ENCODE measurements at places on chromosomes 12 and 14.

DNA sequence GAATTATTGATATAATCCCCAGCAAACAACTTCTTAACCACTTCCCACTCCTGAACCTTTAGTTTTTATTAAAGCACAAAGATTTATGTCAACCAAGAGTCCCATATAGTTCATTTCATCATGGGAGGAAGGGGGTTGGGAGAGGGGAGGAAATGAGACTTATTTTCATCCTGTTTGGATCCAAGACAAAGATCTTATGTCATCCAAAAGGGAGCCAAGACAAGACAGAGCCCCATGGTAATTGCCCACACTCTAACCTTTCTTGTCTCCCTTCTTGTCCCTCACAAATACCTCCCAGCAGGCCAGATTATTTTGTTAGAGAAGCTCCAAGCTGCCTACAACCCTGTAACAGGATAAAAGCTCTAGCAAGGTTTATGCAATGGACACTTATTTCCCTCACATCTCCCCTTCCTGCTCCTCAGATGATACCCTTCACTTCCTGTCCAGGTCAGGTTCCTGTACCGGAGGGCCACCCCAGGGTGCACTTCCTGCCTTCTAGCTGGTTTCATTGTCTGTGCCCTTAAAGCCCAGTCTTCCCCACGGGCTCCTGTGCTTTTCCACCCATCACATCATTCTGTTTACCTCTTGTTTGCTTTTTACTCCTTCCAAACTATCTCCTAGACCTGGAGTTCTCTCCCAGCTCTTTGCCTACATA lies 123.7 kb upstream of the MDM1 start:
- ATAC-seq: no peak

- ATAC-seq: no peak
Observed at GRCh38 chr14:23066368-23066767, 9.0 kb upstream of the CDH24 start.

GRCh38 chr12:91110311-91110924 lies 876 bp downstream of the LUM start:
- ATAC-seq: no peak

DNA sequence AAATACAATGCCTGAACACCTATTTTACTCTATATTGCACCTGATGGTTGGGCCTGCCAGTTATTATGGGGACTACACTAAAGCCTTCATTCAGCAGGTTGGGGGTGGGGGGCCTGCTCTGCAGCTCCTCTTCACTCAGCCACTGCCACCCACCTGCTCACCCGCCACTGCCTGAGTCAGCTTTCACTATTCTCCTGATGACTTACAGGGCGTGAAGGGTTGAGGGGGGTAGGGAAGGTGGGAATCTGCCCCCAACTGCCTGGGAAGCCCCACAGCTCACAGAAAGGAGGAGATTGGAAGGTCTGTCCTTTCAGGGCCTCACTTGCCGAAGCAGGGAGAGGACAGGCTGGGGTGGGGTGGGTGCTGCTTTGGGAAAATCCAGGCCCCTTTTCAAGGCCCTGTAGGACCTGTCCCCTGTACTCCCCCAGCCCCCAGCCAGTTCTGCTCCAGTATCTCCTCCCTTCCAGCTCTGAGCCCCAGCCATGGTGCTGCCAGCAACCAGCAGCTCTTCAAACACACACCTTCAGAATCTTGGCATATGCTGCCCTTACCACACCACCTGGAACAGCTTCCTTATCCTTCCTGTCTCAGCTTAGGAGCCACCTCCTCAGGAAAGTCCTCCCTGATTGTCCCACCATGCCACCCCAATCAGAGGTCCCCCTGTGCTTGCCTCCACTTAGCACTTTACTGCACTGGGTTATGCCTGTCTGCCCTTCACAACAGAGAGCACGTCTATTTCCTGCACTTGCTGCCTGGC lies 33.1 kb downstream of the IRF2BPL start:
- peak; percentile 66 for ATAC-seq

GRCh38 chr14:86414146-86414545 lies 884.2 kb downstream of the FLRT2 start:
- no peak for ATAC-seq

DNA sequence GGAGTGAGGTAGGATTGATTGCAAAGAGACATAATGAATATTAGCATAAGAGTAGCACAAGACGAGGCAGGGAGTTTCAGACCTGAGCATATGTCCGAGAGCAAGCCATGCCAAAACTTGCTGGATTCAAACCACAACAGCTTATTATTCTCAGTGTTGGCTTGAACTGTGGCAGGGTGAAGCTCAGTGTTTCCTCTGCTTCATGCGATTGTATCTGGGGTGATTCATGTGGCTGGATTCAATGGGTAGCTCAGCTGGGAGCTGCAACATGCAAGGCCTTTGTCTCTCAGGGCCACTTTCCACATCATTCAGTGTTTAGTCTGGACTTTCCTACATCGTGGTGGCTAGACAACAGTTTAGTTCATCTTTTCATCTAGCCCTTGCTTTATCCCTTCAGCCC lies 22.1 kb upstream of the E2F7 start:
- ATAC-seq: no peak

DNA sequence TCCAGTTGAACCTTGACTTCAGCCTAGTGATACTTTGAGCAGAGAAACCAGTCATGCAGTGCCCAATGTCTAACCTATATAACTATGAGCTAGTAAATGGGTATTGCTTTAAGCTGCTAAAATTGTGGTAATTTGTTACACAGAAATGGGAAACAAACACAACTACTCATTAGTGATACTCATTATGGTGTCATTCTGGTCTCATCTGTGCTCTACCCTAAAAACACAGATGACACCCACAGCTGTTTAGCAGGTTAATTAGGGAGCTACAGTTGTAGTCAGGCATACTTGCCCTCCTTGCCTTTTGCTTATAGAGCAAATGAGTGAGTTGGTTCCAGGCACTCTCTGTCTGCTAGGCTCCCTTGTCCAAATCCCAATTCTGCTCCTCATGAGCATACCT lies 50.0 kb upstream of the ATF7IP start:
- no peak for ATAC-seq

- ATAC-seq: no peak
Observed at GRCh38 chr14:57169901-57170300, 98.8 kb downstream of the EXOC5 start.

GRCh38 chr12:106655577-106655976 lies 72.8 kb downstream of the RFX4 start:
- no peak for ATAC-seq

- ATAC-seq: peak; percentile 32
Observed at GRCh38 chr12:120684523-120684932, 2.4 kb upstream of the MLEC start.

- peak; percentile 1 for ATAC-seq
Observed at GRCh38 chr14:49861699-49862088, 9.1 kb upstream of the NEMF start.

- no peak for ATAC-seq
Observed at GRCh38 chr14:34219661-34220377, 242.2 kb downstream of the SPTSSA start.

GRCh38 chr12:109946505-109946904 lies 46.4 kb downstream of the TCHP start:
- no peak for ATAC-seq

DNA sequence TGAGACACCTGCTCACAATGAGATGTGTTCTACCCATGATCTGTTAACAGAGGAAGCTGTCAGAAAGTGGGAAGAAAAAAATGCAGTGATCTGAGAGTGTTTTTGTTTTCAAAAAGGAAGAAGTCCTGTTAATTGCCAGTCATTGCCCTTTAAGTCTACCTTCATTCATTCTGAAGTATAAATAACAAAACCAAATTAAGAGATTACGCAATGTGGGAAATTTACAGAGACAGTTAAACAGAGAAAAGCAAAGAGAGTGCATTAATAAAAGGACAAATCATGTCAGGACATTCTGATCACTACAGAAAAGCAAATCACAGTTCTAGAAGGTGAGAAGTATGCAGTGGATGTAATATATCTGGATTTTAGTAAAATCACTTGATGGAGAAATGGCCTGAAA lies 154.2 kb downstream of the NRXN3 start:
- ATAC-seq: no peak

DNA sequence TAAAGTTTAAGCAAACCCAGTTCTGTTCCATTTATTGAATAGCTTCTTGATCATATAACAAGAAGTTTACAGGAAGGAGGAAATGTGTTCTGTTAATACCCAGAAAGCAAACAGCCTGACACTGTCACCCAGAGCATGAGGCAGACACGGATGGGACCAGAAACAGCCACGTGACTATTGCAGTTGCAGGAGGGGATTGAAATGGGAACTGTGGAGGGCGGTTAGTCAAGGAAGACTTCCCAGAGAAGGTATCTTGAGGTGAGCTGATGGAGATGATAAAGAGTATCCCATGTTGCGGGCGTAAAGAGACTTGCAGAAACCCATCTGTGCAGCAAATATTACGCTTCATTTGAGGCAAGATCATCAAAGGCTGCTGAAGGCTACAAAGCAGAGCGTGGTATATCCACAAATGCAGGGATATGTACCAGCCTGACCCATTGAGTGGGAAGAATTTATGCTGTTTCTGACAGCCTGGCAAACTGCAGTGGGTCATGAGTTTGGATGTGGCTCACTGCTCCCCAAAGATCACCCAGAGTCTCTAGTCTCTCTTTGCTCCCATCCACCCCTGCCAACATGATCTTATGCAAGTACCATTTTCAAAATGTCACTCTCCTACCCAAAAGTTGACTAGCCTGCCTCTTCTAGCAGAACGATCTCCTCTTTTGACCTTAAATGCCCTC lies 20.7 kb downstream of the KRT76 start:
- ATAC-seq: no peak

GRCh38 chr14:72894623-72895378 lies 900 bp upstream of the DPF3 start:
- ATAC-seq: no peak

DNA sequence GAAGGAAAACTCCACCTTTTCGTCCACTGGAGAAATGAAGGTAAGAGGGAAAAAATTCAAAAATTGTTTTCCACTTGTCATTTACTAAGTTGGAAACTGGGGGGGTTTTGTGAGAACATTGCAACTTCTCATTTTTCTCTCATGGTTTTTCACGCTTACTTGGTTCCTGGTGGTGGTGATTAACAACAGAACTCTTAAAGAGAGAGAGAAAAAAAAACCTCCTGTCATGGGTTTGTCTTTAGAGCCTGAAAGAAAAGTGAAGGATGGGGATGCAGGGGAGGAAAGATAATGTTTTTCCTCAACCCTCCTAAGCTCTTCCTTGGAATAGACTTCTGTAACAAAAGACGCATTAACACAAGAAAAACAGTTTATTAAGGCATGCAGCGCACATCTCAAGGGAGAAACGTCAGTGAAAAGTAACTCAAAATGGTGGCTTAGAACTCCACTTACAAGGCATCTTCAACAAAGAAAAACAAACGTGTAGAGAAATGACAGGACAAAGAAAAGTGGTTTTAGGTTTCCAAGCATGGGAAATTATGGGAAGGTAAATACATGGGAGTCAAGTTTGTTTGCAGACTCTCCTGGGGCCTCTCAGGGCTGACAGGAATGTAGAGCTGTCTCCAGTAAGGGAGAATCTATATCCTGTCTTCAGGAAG lies 81.9 kb upstream of the ATF7IP start:
- no peak for ATAC-seq

- ATAC-seq: no peak
Observed at GRCh38 chr12:9928607-9929006, 3.6 kb downstream of the CLEC2A start.

- ATAC-seq: no peak
Observed at GRCh38 chr14:72547999-72548398, 345.9 kb downstream of the DPF3 start.

DNA sequence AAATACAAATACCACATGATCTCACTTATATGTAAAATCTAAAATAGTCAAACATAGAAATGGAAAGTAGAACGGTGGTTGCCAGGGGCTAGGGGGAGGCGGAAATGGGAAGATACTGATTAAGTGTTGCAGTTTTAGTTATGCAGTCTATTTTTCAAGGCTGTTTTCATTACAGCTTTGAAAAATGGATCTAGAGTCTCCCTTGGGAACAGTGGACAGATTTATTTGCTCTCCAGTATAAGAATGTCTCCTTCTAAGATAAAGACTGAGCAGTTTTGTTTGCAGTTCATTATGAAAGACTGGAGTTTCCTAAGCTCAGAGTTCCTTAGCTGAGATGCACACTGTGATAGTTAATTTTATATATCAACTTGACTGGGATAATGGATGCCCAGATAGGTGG lies 202.5 kb downstream of the KLHL28 start:
- no peak for ATAC-seq

- no peak for ATAC-seq
Observed at GRCh38 chr12:88450136-88450535, 130.1 kb downstream of the KITLG start.

GRCh38 chr14:94029265-94029664 lies 3.1 kb downstream of the OTUB2 start:
- ATAC-seq: no peak

DNA sequence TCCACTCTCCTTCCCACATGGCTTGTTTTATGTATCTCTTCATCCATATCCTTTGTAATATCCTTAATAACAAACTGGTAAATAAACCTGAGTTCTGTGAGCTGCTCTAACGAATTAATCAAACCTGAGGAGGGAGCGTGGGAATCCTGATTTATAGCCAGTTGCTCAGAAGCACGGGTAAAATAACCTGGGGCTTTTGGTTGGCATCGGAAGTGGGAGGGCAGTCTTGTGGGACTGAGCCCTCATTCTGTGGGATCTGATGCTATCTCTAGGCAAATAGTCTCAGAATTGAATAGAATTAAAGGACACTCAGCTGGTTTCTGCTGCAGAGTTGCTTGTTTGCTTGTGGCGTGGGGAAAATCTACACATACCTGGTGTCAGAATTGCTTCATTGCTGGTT lies 17.5 kb upstream of the LDHB start:
- no peak for ATAC-seq

DNA sequence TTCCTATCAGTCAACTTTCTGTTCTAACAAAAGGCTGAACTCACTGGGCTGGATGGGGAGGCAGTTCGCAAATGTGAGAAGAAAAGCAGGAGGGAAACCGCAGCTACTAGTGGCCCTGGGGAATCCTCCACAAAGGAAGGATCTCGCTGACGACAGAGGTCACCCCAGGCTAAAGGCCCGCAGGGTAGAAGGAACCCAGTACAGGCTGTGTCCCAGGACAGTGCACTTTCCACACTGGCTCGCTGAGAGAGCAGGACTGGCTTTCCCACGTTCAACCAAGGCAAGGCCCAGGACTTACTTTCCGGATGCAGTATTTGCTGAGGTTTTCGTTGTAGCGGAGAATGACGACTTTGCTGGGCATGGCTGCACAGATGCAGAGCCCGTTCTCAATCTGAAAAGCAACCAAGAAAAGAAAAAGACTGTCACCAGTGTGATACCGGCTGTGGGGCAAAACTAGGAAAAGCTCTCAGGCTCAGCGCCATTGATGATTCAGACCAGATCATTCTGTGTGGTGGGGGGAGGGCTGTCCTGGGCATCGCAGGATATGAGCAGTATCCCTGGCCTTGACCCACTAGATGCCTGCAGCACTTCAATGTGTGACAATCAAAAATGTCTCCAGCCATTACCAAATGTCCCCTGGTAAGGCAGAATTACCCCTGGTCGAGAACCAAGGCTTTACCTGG lies 36.3 kb downstream of the PRKAB1 start:
- no peak for ATAC-seq
